ENCODE measurements at places on chromosomes 1 and 21. TPM values are rescaled to one million over a fixed set of nuclear protein-coding genes. Genes with fewer than 3 reads are reported as not detected.

NSUN4 gene
- total RNA-seq, result 28.7 TPM

CYP4A22 gene
- total RNA-seq, result not detected

TTC13 gene
- total RNA-seq, result 35.7 TPM

CFHR3 gene
- not detected for total RNA-seq

ARHGAP30 gene
- 314 TPM for total RNA-seq

FCRL2 gene
- not detected for total RNA-seq

RGS8 gene
- not detected for total RNA-seq

NES gene
- 0.12 TPM for total RNA-seq

CD164L2 gene
- total RNA-seq, result not detected

HCRTR1 gene
- not detected for total RNA-seq

DPH5 gene
- total RNA-seq, result 26.6 TPM

TMPRSS2 gene
- 0.07 TPM for total RNA-seq

C2CD4D gene
- total RNA-seq, result 0.83 TPM

ZNF648 gene
- not detected for total RNA-seq

MIB2 gene
- total RNA-seq, result 36.7 TPM

LIPI gene
- not detected for total RNA-seq

SHISA4 gene
- total RNA-seq, result 1.8 TPM

MPL gene
- total RNA-seq, result not detected

VCAM1 gene
- 0.22 TPM for total RNA-seq

PLEKHG5 gene
- 2.0 TPM for total RNA-seq

CELA2A gene
- total RNA-seq, result not detected

SPATC1L gene
- total RNA-seq, result 7.7 TPM

CD46 gene
- total RNA-seq, result 114 TPM

ATP5PF gene
- total RNA-seq, result 115 TPM

HSPA6 gene
- total RNA-seq, result 1.1 TPM

FMN2 gene
- total RNA-seq, result not detected

CD1B gene
- total RNA-seq, result not detected

CFAP107 gene
- total RNA-seq, result not detected

NR1I3 gene
- not detected for total RNA-seq

VWA1 gene
- 1.6 TPM for total RNA-seq

NLRP3 gene
- total RNA-seq, result 0.27 TPM

FMO4 gene
- 0.85 TPM for total RNA-seq

INPP5B gene
- total RNA-seq, result 29.0 TPM

GJA9 gene
- not detected for total RNA-seq

CD5L gene
- not detected for total RNA-seq

RUNX1 gene
- total RNA-seq, result 58.5 TPM

HES4 gene
- total RNA-seq, result 0.39 TPM

CA6 gene
- 2.3 TPM for total RNA-seq

LINGO4 gene
- 0.10 TPM for total RNA-seq

HJV gene
- total RNA-seq, result not detected

EPHB2 gene
- total RNA-seq, result not detected

TTC22 gene
- 11.0 TPM for total RNA-seq

MTARC1 gene
- not detected for total RNA-seq

KPRP gene
- not detected for total RNA-seq

OR2G6 gene
- total RNA-seq, result not detected

GRIK1 gene
- total RNA-seq, result not detected

CDK18 gene
- total RNA-seq, result 0.07 TPM

KCNK1 gene
- total RNA-seq, result 1.2 TPM

AGL gene
- 11.7 TPM for total RNA-seq

MMEL1 gene
- total RNA-seq, result 2.0 TPM

PLA2G2F gene
- not detected for total RNA-seq

LRRC53 gene
- total RNA-seq, result not detected

SPRR1B gene
- total RNA-seq, result not detected

CLCA4 gene
- total RNA-seq, result not detected

SYT2 gene
- total RNA-seq, result not detected

C1orf141 gene
- total RNA-seq, result not detected

ZFYVE9 gene
- 1.2 TPM for total RNA-seq

All from T-helper 1 cell treated with Interleukin-12 subunit alpha and Interleukin-12 subunit beta and Interleukin-4 antibody, amounts not matched to agents 30 ng/mL and 1 ng/mL, for 36 hours (primary cell).